ENCODE measurements at places on chromosomes 3 and 15.

- DNase-seq: no peak
Observed at GRCh38 chr3:103991461-103992115, 1375.1 kb upstream of the ALCAM start.

GRCh38 chr3:24480497-24480896 lies 14.2 kb downstream of the THRB start:
- no peak for DNase-seq

DNA sequence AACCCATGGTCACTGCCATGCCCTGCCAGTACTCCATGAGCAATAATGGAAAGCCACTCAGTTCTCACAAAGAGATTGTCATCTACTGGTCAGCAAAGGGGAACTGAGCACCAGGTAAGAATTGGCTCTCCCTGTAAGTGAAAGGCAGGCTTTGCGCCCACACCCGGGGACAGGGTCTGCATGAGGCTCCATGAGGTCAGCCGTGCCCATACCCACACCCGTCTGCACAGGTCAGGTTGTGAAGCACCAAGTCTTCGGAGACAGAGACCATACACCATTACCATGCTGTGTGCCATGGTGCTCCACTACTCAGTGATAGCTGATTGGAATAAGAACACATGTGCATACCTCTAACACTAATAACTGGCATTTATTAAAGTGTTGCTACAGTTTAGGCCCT lies 322.9 kb downstream of the EPHB1 start:
- DNase-seq: no peak

GRCh38 chr3:179768080-179768479 lies 115.2 kb downstream of the USP13 start:
- peak; percentile 29 for DNase-seq

DNA sequence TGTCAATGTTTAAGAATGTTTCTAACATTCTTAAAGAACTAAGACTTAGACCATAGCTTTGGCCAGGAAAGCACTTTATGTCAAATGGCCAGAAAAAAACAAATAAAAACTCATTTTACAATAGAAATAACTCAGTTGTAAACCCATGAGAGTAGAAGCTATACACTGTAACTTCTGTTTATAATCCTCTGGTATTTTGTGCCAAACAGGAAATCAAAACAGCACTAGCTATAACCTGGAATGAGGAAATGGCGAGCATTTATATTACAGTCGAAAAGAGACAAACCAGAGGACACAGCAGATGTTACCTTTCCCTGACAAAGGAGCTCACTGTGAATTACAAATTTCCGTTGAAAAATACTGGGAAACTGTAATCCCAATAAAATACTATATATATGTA lies 10.3 kb downstream of the GK5 start:
- DNase-seq: no peak

- DNase-seq: no peak
Observed at GRCh38 chr3:155211940-155212339, 81.5 kb downstream of the STRIT1 start.

DNA sequence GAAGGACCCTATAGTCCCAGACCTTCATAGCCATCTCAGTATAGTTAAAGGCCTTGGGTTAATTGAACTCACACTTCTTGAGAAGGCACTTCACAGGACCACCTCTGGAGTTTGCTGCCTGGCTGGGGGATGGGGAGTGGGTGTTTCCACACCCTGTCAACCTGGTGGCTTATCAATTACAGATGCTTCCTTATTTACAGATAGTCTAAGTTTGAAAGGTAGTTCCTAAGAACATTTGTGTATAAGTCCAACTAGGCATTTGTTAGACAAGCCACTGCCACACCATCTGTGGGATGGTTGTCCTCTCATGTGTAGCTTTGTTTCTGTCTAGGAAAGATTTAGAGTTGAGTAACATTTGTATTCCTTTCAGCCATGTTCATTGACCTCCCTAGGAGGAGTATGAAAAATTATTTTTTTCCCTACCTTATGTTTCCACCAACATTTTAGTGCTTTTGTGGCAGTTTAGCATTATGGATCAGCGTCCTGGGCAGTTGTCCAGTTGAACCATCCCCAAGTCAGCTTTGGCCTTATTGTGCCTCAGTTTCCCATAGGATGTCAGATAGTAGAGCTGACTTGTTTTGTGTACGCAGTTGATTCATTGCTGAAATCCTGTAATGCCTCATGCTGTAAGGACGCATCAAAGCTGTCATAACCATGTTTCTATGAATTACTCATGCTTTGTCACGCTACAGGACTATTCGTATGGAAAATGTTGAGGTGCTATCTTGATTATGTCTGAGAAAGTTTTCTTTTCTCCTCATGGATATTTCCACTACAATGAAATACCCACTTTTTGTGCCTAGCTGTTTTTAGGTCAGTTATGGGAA lies 21.2 kb upstream of the SIAH2 start:
- DNase-seq: no peak

GRCh38 chr3:147651107-147651778 lies 242.1 kb downstream of the ZIC1 start:
- no peak for DNase-seq

GRCh38 chr3:87268646-87269211 lies 7.7 kb downstream of the POU1F1 start:
- no peak for DNase-seq

GRCh38 chr3:50408443-50408944 lies 49.2 kb upstream of the TMEM115 start:
- no peak for DNase-seq

GRCh38 chr15:27330326-27330725 lies 359.3 kb downstream of the GABRG3 start:
- DNase-seq: no peak

- no peak for DNase-seq
Observed at GRCh38 chr3:94011233-94011711, 17.1 kb downstream of the STX19 start.

DNA sequence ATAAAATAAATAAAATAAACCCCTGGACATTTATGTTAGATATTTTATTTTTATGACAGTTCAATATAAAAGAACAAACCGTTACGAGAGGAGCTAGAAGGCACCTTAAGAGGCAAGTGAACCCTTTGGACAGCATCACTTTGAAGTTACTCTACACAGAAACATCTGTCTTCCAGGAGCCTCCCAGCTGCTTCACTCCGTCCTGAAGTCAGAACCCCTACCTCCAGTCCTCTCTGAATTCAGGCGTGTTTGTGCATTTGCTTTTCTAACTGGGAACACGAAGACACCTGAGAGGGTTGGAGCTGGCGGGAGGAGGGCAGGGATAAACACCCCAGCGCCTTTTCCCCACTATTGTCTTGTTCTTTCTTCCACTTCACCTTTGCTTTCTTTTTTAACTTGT lies 46.2 kb downstream of the CMTM7 start:
- no peak for DNase-seq

- no peak for DNase-seq
Observed at GRCh38 chr3:28590860-28591259, 242.2 kb upstream of the AZI2 start.

DNA sequence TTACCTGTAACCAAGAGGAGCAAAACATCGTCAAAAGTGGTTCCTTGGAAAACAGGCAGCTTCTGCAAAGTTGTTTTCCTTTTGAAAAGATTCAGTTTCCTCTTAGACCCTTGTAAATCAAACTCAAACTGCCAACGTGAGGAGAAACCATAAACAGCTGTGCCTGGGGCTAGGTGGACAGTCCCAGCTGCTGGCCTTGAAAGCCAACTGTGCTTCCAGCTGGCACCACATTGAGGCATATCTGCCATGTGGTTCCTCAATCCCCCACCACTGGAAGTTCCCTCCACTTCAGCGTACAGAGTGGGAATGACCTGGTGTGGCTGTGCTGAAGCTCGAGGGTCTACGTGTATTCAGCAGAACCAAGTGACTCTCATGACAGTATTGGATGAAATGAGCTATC lies 40.9 kb downstream of the HRH1 start:
- no peak for DNase-seq

GRCh38 chr3:8110966-8111798 lies 390.4 kb upstream of the LMCD1 start:
- DNase-seq: peak; percentile 36

- DNase-seq: no peak
Observed at GRCh38 chr15:63157891-63158431, 684 bp upstream of the RPS27L start.

GRCh38 chr3:72190050-72190449 lies 405.1 kb upstream of the PROK2 start:
- no peak for DNase-seq

GRCh38 chr3:61729038-61729634 lies 167.8 kb downstream of the PTPRG start:
- DNase-seq: no peak

DNA sequence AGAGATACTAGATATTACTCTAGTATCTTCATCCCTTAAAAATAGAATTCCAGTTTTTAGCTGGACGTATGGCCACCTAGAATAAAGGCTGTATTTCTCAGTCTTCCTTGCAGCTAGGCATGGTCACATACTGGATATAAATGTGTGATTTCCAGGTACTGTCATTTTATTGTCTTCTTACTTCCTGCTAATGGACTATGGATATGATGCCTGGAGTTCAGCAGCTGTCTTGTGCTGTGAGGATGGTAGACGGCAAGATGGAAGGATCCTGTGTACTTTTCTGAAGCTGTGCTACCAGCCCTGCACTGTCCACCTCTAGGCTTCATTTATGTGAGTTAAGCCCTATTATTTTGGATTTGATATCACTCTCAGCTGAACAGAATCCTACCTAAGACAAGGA lies 83.4 kb downstream of the EBLN2 start:
- DNase-seq: no peak

GRCh38 chr3:151837057-151837456 lies 23.1 kb downstream of the AADAC start:
- DNase-seq: no peak

DNA sequence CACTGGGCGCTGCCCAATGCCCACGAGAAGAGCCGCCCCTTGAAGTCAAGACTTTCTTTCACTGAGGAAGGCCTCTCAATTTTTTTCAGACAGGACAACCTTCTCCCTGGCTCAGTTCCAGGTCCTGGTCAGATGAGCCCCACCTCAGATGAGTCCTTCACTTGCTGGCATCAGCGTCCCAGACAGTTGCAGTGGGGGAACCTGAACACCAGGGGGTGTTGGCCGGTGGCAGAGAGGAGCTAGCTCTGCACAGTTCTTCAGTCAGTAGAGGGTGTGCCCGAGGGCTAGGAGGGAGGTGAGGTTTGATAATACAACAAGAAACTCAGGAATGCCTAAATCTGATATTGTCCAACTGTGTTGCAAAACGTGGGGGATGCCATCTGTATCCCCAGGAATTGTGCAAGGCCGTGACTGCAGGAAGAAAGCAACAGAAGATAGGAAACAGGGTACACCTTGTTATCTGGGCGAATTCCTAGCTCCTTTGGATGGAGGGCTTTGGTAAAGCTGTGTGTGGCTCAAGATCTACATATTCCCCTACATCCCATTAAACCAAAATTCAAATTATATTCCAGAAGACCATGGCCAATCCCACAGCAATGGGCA lies 34.3 kb downstream of the CCR3 start:
- no peak for DNase-seq

- DNase-seq: no peak
Observed at GRCh38 chr15:63877713-63878271, 44.0 kb upstream of the HERC1 start.

All from SHP77 treated with DMSO at 0.1 percent for 48 hours (cell line).